EH (cell line): ENCODE measurements at places on chromosomes 13 and 19.

GRCh38 chr19:33239223-33239975 is 13.7 kb upstream of the SLC7A10 start:
- no peak for DNase-seq

- DNase-seq: peak; percentile 72
These were observed 7.2 kb downstream of the IGFL2 start for GRCh38 chr19:46155237-46155636.

DNA sequence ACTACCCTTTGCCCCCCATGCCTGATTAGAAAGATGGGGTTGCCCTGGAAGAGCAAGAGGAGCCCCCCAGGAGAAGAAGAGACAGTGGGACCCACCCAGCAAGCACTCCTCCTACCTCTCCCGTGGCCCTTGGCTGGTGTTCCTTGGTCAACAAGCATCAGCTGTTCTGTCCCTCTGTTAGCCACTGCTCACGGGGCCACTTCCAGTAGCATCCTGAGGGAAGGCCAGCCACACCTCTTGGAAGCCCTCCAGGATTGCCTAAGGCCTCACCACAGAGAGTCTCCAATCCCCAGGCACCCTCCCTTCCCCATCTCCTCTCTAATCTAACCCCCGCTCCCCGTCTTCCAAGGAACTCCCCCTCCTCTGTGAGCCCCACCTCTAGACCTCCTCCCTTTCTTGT is 15.1 kb upstream of the DPP9 start:
- DNase-seq: peak; percentile 24

DNA sequence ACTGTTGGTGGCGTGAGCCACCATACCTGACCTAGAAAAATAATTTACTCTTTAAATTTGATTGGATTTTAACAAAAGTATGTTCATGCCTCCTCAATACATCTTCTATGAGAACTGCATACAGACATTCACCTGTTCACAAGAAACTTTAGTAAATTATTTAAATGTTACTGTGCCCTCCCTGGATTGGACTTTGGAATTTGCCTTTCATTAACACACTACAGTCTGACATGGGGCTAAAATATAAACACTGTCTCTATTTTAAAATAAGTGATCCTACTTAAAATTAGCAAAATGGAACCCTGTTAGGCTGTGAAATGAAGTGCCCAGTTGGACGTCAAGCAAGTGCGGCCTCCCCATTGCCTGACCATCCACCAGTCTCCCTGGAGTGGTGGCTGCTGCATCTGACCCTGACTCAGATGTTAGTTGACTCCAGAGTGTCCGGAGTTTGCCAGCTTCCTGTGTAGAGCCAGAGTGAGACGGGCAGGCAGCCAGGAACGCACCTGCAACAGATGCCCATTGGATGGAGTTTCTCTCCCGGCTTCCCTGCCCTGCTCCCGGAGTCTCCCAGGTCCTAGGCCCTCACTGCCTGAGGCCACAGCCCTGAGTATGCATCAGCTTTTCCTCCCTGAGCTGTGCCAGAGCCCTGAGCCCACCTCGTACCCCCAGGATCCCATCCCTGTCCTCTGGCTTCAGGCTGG is 45.9 kb upstream of the ATP11A start:
- DNase-seq: no peak

DNA sequence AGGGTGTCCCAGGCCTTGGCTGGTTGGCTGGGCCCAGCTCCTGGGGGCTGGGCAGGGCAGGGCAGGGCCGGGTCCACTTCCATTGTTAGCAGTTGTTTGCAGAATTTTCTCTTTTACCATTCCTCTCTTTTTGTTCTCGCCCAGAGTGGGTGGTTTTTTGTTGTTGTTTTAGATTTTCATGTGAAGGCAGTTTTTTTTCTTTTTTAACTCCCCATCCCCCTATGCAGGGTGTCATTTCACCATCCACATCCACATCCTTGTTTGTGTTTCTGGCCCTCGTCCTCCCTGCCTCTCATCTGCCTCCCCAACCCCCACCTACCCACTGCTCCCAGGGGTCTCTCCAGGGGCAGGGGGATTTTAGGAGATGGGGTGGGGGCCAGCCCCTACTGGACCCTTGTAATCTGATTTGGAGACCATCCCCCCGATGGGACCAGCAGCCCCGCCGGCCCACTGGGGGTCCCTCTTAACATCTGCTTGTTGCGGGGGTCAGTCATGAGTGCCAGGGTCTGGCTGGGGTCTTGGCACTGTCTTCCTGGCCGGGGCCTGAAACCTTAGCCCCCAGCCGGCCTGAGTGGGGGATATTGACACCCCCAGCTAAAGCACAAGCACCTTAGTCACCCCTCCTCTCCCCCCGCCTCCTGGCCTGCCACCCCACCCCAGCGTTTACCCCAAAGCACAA is 10.4 kb downstream of the STX10 start:
- DNase-seq: no peak

- no peak for DNase-seq
These were observed 107.9 kb downstream of the GGACT start for GRCh38 chr13:100480676-100481075.

DNA sequence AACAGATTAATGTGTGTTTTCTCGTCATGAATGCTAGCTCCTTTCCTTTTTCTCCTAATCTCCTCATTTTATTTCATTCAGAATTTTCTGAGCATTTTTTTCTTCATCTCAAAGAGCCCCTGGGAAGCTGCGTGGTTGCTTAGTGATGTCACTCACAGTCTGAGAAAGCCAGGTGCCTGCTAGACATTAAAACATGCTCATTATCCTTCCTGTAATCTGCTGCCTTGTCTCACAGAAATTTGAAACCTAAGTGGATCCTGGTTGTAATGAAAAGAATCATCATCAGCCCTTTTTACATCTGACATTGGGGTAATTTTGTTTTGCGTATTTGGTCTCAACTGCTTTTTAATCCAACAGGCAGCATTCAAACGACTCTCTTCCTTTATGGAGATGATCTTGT is 108.2 kb upstream of the RNF113B start:
- peak; percentile 63 for DNase-seq

GRCh38 chr13:41284512-41285288 is 21.3 kb upstream of the MTRF1 start:
- peak; percentile 96 for DNase-seq

DNA sequence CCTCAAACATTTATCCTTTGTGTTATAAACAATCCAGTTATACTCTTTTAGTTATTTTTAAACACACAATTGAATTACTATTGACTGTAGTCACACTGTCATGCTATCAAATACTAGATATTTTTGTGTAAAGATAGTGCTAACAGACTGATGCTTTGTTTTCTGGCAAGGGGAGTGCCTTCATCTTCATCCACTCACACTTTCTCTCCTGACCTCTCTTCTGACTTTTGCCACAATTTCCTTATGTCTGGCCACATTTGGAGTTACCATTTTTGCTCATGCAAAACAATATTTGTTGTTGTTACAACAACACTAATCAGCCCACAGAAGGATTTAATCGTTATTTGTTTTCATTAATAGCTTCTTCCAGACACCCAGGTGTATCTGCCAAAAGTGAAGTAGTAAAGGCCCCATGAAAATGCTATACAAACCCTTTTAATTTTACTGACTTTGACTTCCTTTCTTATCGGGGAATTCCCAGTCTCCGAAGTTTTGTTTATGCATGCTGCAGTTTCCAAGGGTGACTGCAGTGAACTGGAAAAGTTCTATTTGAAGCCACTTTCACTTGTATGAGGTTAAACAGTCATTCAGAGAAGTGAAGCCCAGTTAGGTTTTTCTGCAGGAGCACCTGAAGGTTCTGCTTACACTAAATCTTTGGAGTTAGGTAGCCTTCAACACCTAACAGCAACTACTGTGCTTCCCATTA is 66.1 kb upstream of the FRY start:
- DNase-seq: peak; percentile 53

DNA sequence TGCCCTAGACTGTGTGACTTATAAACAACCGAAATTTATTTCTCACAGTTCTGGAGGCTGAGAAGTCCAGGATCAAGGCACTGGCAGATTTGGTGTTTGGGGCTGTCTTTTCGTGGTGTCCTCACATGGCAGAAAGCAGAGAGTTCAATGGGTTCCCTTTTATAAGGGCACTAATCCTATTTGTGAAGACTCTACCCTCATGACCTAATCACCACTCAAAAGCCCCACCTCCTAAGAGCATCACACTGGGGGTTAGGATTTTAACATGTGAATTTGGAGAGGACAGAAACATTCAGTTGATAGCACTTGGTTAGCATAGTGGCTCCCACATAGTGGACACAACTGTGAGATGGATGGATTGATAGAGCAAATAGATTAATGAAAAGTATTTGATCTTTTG is 21.5 kb upstream of the GPR18 start:
- no peak for DNase-seq

GRCh38 chr13:88459331-88459730 is 788.2 kb downstream of the SLITRK5 start:
- no peak for DNase-seq

- DNase-seq: no peak
These were observed 20.8 kb downstream of the PLEKHJ1 start for GRCh38 chr19:2215281-2215751.

DNA sequence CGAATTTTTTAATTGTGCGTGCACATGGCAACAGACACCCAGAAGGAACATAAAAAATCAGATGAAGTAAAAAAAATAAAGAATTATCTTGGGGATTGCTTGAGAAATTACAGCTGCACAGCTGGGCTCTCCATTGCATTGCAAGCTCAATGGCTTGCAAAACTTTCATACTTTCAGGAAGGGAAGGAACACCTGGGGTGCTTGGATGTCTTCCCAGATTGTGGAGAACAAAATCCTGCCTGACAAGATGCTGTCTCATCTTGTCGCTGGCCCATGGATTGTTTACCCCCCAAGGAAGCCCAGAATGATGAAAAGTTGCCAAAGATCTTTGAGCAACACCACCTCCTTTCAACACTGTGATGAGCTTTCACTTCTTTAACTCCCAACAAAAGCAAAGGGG is 11.0 kb upstream of the CASP14 start:
- no peak for DNase-seq

- DNase-seq: peak; percentile 95
These were observed at the start of gene NCLN for GRCh38 chr19:3185461-3186159. NCLN (plus strand) TSS chr19:3185930; CDS start chr19:3186031, 101 bp downstream.

- no peak for DNase-seq
These were observed 668 bp upstream of the ARHGAP45 start for GRCh38 chr19:1066251-1066747.

DNA sequence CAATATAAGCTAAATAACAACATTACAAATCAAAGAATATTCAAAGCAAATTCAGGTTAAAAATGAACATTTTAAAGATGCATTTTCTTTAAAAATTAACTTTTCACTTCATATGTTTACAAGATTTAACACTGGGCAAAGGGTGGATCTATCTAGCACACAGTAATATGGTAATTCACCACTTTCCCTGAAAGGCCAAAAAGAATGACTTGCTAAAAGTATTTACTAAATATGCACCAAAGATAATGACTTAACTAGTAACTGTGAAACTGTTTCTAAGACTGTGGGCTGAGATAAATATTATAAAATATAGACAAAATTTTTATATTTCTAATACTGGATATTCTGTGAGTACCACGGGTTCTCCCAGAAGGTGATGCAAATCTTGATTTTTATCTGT is 4.5 kb upstream of the EEF1AKMT1 start:
- DNase-seq: no peak

DNA sequence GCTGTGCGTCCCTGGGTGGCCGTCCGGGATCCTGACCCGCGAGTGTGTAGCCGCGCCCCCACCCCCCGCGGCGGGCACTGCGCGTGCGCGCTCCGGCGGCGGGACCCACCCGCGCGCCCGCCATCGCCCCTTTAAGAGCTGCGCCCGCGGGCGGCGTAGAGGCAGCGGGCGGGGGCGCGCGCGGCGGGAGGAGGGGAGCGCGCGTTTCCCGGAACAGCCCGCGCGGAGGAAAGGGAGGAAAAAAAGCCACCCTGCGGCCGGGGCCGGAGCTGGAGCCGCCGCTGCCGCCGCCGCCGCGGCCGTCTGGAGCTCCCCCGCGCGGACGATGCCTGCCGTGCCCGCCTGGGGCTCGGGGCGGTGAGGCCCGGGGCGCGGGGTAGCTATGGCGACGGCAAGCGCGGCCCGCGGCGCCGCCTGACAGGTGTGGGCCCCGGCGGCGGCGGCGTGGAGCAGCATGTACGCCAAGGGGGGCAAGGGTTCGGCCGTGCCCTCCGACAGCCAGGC is at the start of gene SSBP4:
Gene SSBP4 (plus strand): TSS at position 204 of the 504 bp plus-strand sequence. CDS start 251 bp downstream, at position 455.
- DNase-seq: peak; percentile 82

DNA sequence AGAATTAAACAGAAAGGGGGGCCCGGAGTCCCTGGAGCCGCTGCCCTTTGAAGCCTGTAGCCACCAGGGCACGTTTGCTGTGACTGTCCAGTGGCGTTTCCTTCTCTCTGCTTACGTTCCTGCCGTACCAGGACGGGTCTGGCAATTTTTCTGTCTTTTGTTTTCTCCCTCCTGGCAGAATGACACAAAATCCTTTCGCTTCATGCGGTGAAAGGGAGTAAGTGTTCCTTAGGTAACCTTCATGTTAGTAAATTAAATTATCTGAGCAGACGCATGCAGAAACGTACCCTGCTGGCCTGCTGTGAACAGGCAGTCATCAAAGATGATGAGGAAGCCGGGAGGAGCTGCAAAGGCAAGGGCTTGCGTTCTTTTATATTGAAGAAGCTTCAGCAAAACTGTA is 299.3 kb upstream of the ARGLU1 start:
- no peak for DNase-seq

GRCh38 chr19:18939922-18940768 is 872 bp downstream of the HOMER3 start:
- DNase-seq: peak; percentile 70

DNA sequence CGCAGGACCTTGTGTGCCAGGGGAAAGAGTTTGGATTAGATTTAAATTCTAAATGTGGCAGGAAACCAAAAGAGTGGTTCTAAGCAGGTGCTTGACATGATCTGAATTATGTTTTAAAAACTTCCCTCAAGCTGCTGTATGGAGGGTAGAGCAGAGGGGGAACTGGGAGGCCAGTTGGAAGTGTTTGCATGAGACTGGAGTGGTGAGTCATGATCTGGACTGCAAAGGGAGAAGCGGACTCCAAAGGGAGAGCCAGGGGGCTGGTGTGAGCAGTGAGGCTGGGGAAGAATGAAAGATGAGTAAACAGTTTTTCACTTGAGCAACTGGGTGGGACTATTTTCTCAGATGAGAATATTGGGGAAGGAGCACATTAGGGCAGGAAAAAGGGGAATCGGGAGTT is 206.1 kb downstream of the DNAJC15 start:
- DNase-seq: peak; percentile 90

DNA sequence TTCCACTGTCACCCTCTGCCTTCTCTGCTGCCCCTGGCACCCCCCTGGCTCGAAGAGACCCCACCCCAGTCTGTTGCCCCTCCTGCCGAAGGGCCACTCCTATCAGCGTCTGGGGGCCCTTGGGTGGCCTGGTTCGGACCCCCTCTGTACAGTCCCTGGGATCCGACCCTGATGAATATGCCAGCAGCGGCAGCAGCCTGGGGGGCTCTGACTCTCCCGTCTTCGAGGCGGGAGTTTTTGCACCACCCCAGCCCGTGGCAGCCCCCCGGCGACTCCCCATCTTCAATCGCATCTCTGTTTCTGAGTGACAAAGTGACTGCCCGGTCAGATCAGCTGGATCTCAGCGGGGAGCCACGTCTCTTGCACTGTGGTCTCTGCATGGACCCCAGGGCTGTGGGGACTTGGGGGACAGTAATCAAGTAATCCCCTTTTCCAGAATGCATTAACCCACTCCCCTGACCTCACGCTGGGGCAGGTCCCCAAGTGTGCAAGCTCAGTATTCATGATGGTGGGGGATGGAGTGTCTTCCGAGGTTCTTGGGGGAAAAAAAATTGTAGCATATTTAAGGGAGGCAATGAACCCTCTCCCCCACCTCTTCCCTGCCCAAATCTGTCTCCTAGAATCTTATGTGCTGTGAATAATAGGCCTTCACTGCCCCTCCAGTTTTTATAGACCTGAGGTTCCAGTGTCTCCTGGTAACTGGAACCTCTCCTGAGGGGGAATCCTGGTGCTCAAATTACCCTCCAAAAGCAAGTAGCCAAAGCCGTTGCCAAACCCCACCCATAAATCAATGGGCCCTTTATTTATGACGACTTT is 2.0 kb downstream of the ZFP36 start:
- peak; percentile 56 for DNase-seq
